ENCODE measurements at places on chromosomes 3 and 15. TPM values are rescaled to one million over a fixed set of nuclear protein-coding genes. Genes with fewer than 3 reads are reported as not detected.

DNA sequence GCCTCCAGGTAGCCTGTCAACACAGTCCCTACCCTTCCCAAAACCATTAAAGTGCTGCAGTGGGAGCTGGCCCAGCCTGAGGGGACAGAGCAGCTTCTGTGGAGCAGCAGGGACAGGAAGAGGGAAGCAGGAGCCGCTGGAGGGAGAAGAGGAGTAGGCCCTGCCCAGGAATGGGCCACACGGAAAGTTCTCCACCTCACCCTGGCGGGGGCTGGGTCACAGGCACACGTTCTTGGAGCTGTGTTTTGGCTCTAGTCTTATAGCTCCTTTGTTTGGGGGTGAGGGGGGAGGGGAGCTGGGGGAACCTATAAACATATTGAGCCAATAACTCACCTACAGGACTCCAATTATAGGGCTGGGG lies 508.6 kb downstream of the SHQ1 start:
- DNase-seq, result no peak

The HMCES gene
- 38.5 TPM for total RNA-seq

The MKRN3 gene
- total RNA-seq, result 0.63 TPM

The GHSR gene
- total RNA-seq, result not detected

The GOLGA8N gene
- total RNA-seq, result 10.9 TPM

DNA sequence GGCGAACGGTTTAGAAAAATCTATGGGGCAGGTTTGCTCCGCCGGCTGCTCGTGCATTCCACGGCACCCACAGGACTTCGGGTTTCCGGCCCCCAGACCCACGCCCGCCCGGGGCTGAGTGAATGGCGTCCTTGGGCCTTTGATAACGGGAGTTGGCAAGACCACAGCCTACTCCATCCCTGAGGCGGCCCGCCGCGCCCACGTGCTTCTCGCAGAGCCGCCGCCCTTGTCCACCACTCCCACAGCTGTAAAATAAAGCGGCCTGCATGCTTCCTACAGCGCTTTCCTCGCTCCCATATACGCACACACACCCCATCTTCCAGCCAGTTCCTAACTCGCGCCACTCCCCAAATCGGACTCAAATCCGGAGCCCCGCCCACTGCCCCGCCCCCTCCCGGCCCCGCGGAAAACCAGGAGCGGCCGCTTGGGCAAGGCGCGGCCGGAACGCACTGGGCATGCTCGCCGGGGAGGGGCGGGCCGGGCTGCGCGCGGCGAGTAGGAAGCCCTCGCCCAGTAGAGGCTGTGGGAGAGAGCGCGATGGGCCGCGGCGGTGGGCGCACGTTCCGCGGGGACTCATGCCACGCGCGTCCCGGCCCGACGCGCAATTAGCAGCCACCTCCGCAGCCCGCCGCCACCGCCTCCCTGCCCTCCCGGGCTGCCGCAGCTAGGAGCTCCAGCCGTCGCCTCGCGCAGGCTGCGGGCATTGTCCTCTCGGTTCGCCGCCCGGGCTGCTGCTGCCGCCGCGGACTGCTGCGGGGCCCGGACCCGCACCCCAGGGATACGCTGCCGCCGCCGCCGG lies at the start of gene RAP2B:
Gene RAP2B, plus strand, starts transcription at position 513 of the 799 bp plus-strand sequence. CDS start 468 bp downstream, outside the sequence.
- DNase-seq, result peak; percentile 98

- DNase-seq, result no peak
Observed at GRCh38 chr3:181718369-181718768, 6.6 kb downstream of the SOX2 start.

The EPM2AIP1 gene
- total RNA-seq, result 25.4 TPM

The SFMBT1 gene
- 15.9 TPM for total RNA-seq

DNA sequence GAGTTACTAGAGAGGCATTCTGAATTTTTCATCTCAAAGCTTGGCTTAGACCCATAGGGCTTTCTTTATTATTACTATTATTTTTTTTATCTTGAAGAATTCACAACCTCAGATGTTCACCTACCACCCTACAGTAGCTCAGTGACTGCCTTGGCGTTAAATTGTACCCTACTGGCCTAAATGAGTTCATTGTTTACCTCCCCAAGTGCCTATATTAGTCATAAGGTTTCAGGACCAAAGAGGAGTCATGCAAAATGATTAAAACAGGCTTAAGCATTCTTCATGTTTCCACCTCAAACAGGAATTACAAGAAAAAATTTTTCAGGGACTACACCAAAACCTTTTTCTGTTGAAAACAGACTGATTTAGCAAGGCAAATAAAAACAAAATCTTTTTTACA lies 751.5 kb downstream of the SQOR start:
- no peak for DNase-seq

- DNase-seq, result no peak
Observed at GRCh38 chr3:21704796-21705195, 46.2 kb downstream of the ZNF385D start.

The ZNF860 gene
- total RNA-seq, result 0.08 TPM

The ACAA1 gene
- 120 TPM for total RNA-seq

The ARPIN gene
- 11.4 TPM for total RNA-seq

The TMCO5A gene
- total RNA-seq, result not detected

GRCh38 chr15:50064673-50065072 lies 54.4 kb downstream of the ATP8B4 start:
- no peak for DNase-seq

The DOCK3 gene
- 3.9 TPM for total RNA-seq

DNA sequence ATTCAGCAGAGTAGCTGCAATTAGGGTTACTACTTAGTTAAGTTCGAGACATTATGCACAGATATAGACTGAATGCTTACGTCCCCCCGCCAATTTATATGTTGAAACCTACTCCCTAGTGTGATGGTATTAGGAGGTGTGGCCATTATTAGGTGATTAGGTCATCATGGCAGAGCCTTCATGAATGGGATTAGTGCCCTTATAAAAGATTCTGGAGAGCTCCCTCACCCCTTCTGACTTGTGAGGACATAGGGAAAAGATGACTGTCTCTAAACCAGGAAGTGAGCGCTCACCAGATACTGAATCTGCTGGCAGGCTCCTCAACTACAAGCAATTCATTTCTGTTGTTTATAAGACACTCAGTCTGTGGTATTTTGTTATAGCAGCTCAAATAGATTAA lies 25.6 kb upstream of the TEX9 start:
- no peak for DNase-seq

- no peak for DNase-seq
Observed at GRCh38 chr3:178022599-178022998, 513.6 kb upstream of the KCNMB2 start.

The ZSCAN29 gene
- 11.2 TPM for total RNA-seq

The NCK1 gene
- 23.6 TPM for total RNA-seq

GRCh38 chr3:2847062-2847841 lies 262.9 kb downstream of the IL5RA start:
- DNase-seq, result no peak

GRCh38 chr15:66498501-66499386 lies 1.2 kb upstream of the SNAPC5 start:
- no peak for DNase-seq

The PYGO1 gene
- 5.2 TPM for total RNA-seq

The KNG1 gene
- total RNA-seq, result 0.14 TPM

GRCh38 chr3:25084016-25084415 lies 344.0 kb upstream of the RARB start:
- no peak for DNase-seq

The RPL29 gene
- total RNA-seq, result 621 TPM

DNA sequence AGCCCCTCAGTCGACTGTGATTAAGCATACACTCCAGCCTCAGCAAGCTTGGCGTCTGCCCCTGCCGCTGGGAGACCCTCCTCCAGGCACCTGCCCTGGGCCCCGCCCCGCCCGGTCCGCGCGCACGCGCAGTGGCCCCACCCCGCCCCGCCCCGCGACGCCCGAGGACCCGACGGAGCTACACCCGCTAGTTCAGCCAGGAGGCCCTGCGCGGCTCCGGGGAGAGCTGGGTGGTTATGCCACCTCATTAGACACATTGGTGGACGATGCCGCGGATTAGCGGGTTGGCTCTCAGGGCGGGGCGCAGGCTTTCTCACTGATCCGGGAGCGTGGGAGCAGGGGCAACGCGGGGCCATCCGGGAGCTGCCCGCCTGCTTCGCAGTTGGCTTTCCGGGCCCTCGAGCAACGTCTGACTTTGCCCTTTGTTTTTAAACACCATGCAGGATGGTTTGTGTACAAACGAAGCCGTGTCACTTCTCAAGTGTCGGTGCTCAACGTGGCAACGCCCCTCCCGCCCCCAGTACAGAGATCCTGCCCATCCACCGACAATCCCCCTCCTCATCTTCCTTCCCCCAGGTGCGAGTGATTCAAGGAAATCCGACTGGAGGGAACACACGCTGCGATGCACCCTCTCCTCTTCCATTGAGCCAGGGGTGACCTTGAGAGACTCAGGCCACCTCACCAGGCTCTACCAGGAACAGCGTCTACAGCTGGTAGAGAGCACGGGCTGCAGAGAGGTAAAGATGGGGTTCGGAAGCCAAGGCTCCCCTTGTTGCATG lies 109.3 kb downstream of the SHQ1 start:
- DNase-seq, result peak; percentile 26

The EFCC1 gene
- total RNA-seq, result 1.5 TPM

The C3orf70 gene
- total RNA-seq, result 1.4 TPM

DNA sequence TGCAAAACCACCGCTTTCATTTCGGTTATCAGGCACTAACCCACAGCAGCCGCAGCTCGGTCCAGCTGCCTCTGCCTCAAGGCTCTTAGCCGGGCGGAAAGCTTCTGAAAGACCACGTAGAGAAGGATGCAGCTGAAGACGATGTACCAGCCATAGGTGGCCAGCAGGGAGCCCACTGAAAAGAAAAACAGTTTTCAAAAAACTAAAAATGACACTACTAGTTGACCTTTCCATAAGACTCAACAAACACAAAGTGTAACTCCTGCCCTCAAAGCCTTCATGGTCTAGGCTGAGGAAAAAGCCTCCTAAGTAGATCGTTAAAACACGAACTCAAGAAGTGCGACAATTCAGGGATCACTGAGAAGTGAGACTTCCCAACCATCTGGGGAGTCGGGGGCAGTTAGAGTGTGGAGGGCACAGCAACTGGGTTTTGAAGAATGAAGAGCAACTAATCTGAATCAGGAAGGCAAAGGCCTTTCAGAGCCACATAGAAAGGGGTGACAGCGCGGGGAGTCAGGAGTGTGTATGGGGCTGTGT lies 716 bp downstream of the SELENOS start:
- DNase-seq, result no peak

GRCh38 chr15:71352765-71353164 lies 237.5 kb downstream of the THSD4 start:
- DNase-seq, result no peak

DNA sequence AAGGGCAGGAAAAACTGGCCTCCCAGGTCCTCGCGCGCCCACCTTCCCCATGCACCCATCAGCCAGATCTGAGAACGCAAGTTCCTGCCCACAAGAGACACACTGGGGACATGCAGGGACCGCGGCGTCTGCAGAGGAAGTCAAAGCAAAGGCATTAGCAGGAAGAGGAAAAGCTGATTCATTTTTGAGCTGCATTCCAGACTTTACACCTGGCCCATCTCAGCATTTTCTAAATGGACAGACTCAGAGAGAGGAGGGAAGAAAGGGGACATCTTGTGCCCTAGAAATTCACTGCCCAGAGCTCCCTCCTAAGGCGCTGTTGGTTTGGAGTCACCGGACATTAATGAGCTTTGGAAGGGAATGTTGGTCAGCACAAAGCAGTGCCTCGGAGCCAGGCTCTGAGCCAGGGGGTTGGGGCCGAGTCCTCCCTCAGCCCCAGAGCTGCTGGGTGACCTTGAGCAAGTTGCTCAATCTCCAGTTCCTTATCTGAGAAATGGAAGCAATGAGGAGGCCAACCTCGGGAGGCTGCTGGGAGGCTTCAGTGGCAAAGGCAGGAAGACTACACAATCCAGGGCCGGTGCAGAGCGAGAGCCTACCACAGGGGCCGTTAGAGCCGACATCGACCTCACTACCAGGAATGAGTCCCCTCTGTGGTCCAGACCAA lies 150.5 kb upstream of the IQSEC1 start:
- DNase-seq, result peak; percentile 58

DNA sequence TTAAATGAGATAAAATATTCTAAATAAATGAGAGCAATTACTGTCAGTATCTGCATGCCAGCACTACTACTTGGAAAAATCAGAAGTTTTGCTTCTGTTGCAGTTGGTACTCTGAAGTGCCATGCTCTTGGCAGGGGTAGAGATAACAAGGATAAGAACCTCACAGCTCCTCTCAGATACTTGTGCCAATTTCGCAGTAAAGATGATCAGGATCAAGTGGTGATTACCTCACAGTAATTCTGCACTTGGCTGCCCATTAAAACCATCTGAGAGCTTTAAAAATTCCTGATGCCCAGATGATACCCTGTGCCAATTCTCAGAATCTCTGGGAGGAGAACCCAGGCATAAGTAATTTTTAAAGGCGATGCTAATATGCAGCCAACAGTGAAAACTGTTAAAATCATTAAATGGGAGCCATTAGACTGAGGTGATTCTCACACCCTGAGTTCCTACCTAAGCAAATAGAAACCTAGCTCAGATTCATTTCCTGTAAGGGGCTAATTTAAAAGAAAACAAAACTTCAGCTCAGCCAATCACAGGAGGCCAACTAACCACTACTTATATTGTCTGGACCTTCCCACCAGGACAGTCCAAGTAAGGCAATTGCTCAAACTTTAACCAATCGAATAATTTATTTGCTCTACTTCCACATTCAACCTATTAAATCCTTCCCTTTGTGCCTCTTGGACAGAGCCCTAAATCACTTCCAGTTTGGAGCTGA lies 171.2 kb downstream of the KCNMB2 start:
- no peak for DNase-seq

DNA sequence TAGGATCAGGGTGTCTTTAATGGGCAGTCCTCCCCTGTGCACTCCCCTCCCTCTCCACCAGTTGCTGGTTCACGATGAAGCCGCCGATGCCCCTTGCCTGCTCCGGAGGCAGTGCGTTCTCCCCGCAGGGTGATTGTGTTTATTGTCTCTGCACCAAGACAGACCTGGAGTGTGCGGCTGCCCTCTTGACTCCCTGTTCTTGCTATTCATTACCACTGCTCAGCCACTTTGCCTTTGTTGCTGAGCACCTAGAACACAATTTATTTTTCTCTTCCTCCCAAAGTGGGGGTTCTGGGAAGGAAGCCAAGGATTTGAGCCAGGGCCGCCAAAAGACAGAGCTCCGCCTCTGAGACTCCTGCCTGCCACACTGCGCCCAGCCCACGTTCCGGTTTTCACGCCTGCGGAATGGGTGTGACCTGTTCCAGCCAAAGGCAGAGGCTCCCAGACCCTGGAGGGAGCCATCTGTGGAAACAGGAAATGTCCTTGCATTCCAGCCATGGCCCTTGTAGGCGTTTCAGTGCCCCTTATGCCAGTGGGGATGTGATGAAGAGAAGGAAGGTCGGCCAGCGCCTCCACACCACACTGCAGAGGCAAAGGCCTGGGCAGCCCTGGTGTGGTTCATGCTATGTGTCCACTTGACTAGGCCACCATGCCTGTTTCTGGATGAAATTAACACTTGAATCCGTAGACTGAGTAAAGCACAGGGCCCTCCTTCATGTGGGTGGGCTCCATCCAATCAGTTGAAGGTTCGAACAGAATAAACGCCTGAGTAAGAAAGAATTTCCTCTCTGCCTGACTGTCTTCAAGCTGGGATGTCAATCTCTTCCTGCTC lies 85.8 kb downstream of the HMG20A start:
- DNase-seq, result peak; percentile 82

The SLCO2A1 gene
- 18.0 TPM for total RNA-seq

- DNase-seq, result no peak
Observed at GRCh38 chr15:100254691-100255090, 87.1 kb downstream of the ADAMTS17 start.

The CCR9 gene
- not detected for total RNA-seq

- no peak for DNase-seq
Observed at GRCh38 chr3:194275291-194275690, 75.8 kb downstream of the CPN2 start.

Measured in left ventricle myocardium inferior (tissue), 1 donor.